ENCODE measurements at places on chromosomes 7 and 10.

GRCh38 chr10:125163803-125164202, 3.4 kb upstream of the CTBP2 start:
- DNase-seq, result no peak

DNA sequence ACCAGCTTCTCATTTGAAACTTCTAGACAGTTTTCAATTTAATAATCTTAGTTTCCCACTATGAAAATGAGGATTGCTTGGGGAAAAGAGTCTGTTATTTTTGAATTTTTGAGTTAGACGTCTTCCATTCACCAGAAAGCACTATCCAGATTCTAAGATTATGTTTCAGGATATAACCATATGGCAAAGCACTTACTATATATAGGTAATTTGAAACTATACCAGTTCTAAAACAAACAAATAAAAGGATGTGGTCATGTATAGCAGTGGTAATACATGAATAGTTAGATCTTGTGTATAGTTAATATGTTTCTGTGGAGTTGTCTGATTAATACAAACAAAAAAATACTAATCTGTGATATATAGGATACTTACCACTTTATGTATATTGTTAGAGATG, 320.0 kb downstream of the EXOC4 start:
- DNase-seq, result no peak

DNA sequence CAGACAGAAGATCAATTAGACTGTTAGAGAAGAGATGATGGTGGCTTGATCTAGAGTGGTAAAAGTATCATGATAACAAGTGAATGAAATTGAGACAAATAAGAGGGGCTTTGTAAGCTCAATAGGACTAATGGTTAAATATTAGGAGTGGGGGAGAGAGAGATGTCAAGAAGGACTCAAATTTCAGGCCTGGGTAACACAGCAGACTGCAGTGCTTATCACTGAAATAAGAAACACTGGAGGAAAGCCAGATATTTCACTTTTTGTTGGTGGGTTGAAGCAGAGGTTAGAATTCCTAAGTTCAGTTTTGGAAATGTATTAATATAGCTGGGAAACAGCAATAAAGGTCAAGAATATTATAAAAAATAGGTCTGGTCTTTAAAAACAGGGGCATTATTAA, 74.6 kb downstream of the ORC5 start:
- no peak for DNase-seq

GRCh38 chr10:373526-374309, 238.5 kb downstream of the ZMYND11 start:
- DNase-seq, result no peak

GRCh38 chr7:120876922-120877321, 19.0 kb upstream of the TSPAN12 start:
- DNase-seq, result no peak

GRCh38 chr10:89351780-89352597, 24.2 kb downstream of the IFIT3 start:
- peak; percentile 94 for DNase-seq

GRCh38 chr10:73876157-73876556, 1.8 kb upstream of the CAMK2G start:
- no peak for DNase-seq

GRCh38 chr7:42479816-42480633, 243.0 kb upstream of the GLI3 start:
- DNase-seq, result no peak

DNA sequence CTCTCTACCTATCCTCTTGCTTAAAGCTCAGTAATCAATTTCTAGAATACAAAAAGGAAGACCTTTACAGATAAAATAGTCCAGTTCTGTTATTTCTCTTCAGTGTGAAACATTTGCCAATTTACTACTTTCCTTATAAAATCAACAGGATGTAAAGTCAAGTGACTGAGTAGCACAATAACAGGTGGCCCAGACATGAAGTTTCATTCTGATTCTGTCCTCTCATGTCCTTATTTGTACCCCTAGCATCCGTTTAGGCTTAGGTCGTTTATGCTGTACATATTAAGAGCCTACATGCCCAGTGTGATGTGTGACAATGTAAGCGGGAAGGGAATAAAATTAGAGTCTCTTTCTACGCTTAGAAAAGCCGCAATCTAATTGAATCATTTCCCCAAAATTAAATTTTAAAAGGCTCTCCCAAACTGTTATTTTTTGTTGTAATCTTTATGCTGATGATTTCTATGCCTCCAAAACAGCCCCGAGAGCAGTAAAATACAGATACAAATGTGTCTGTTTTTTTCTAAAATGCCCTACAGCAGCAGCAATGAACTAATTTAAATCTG, 29.1 kb downstream of the EPC1 start:
- DNase-seq, result no peak

- DNase-seq, result no peak
Observed at GRCh38 chr10:10542477-10542876, 475.2 kb upstream of the CELF2 start.

GRCh38 chr10:71473671-71474599, 77.2 kb downstream of the CDH23 start:
- DNase-seq, result no peak

- no peak for DNase-seq
Observed at GRCh38 chr7:64834989-64835388, 40.8 kb downstream of the ZNF138 start.

- no peak for DNase-seq
Observed at GRCh38 chr7:131934452-131934851, 378.0 kb upstream of the PODXL start.

DNA sequence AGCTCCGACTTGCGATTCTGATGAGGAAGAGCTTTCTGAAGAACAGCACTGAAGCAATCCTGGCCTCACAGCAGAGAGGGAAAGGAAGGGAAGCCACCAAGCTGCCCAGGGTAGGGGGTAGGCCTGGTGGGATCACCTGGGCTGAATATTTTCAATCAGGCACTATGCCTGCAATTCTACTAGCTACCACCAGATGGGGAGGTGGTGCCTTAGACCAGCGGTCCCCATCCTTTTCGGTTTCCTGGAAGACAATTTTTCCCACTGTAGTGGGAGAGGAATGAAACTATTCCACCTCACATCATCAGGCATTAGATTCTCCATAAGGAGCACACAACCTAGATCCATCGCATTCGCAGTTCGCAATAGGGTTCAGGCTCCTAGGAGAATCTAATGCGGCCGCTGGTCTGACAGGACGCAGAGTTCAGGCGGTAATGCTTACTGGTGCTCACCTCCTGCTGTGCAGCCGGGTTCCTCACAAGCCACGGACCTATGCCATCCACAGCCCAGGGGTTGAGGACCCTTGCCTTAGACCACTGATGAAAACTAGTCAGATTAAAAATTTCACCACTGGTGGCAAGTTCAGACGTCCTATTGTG, 2.7 kb downstream of the LRRC20 start:
- no peak for DNase-seq

DNA sequence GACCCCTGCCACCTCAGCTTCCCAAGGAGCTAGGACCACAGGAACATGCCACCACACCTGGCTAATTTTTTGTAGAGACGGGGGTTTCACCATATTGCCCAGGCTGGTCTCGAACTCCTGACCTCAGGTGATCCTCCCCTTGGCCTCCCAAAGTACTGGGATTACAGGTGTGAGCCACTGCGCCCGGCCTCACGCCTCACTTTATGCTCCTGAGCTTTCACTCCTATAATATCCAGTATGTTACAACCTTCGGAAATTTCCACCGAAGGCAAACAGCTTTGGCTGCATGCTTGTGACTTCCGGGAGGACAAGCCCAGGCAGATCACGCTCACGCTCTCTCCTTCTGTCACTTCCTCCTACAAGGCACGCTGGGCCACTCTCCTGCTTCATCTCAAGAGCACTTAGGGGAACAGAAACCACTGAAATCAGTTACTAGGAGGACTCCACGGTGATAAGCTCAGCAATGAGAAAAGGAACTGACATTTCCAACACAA, 4.4 kb upstream of the MAD1L1 start:
- DNase-seq, result no peak

- peak; percentile 56 for DNase-seq
Observed at GRCh38 chr10:76311752-76312636, 880.6 kb downstream of the LRMDA start.

- DNase-seq, result no peak
Observed at GRCh38 chr7:105016709-105017656, 3.0 kb downstream of the KMT2E start.

GRCh38 chr10:28913436-28914237, 236.3 kb downstream of the BAMBI start:
- peak; percentile 97 for DNase-seq

DNA sequence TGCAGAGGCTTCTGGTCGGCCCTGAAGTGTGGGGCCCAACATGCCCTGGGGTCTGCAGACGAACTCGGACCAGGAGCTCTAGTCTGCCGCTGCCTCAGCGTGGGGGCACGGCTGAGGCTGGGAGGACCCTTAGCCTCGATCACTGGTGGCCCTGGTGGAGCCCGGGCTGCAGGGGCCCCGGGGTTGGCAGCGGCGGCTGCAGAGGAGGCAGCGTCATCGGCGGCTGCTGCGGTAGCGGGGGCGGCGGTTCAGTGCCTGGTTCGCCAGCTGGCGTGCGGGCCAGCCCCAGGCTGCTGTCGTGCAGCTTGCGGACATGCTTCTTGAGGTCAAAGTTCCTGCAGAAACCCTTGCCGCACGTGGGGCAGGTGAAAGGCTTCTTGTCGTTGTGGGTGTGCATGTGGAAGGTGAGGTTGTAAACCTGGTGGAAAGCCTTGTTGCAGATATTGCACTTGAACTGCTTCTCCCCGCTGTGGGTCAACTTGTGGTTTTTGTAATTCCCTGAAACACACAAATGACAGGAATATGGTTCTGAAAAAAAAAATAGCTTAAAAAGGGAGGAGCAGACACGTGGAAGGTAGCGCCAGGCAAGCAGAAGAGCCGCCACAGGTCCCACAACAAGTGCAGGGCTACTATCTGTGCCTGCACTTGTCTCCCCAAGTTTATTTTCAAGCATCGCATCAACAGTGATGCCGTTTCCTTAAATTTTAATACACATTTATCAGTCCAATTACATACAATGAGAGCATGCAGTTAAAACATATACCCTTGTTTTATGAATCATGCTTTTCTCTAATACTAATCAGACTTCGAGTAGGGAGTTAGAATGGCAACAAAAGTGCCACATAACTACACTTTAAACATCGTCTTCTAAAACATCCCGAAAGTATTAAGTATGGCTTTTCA, 2.4 kb downstream of the FEZF1 start:
- DNase-seq, result peak; percentile 27

DNA sequence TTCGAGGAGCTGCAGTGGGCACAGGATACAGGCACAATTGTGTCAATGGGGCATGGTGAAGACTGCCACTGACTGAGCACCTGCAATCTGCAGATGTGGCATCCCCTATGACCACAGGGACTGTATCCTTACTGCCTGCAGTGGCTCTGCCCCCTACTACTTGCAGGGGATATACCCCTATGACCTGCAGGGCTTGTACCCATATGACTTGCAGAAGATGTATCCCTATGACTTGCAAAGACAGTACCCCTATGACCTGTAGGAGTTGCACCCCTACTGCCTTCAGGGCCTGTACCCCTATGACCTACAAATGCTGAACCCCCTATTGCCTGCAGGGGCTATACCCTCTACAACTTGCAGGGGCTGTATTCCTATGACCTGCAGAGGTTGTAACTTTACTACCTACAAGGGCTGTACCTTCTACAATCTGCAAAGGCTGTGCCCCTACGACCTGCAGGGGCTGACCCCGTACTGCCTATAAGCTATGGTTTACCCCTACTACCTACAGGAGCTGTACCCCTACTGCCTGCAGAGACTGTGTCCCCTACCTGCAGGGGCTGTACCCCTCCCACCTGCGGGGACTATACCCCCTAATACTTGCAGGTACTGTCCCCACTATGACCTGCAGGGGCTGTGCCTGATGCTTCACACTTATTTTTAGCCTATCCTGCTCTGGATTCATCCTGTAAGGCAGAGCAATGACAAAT, 65.9 kb upstream of the ADAM12 start:
- no peak for DNase-seq

GRCh38 chr7:51024867-51025266, 242.2 kb upstream of the GRB10 start:
- no peak for DNase-seq

DNA sequence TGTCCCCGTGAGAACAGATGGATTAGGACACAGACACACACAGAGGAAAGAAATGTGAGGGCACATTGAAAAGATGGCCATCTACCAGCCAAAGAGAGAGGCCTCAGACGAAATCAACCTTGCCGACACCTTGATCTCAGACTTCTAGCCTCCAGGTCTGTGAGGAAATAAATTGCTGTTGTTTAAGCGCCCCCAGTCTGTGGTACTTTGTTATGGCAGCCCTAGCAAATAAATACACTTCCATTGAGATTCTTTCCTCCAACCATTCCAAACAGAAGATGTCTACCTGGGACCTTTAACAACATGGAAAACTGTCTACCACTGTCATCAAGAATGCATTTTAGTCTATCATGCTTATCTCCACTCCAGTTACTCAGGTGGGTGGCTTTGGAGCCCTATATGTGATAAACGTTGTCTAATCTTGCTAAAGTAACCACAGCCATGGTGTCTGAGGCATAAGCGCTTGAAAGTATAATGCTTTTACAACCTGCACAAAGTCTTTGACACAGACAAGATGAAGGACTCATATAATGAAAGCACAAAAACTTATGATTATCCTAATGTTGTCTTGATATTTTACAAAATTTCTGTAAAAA, 244.3 kb downstream of the MTERF1 start:
- DNase-seq, result peak; percentile 53

GRCh38 chr10:50574305-50574704, 49.5 kb downstream of the SGMS1 start:
- DNase-seq, result no peak

GRCh38 chr10:50576245-50576815, 47.4 kb downstream of the SGMS1 start:
- no peak for DNase-seq

DNA sequence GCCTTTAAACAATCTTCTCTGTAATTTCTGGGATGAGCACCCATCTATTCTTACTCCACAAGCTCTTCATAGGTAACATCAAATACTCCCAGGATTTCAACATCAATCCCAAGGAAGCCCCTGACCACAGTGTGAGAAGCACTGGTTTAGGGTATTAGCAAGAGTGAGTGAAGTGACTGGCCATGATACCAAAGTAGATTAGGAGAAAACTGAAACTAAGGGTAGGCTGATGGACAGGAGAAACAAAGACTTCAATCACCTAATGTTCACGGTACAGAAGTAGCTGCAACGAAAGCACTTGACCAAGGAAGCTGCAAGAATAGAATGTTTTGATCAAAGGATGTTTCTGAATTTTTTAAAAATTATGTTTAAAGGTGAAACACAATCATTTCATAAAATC, 49.8 kb downstream of the LMBR1 start:
- DNase-seq, result no peak

- DNase-seq, result no peak
Observed at GRCh38 chr10:69411476-69411875, 5.2 kb downstream of the TACR2 start.

GRCh38 chr7:92835851-92836488, 403 bp downstream of the CDK6 start:
- DNase-seq, result peak; percentile 68

- no peak for DNase-seq
Observed at GRCh38 chr7:139842401-139843210, 13.5 kb downstream of the TBXAS1 start.

- no peak for DNase-seq
Observed at GRCh38 chr10:112126172-112126571, 57.4 kb downstream of the GPAM start.

Data from SW480 (cell line).